ENCODE measurements at places on chromosomes 4 and X.

- DNase-seq = no peak
These were observed 45.1 kb downstream of the RHOH start for GRCh38 chr4:40241941-40242340.

DNA sequence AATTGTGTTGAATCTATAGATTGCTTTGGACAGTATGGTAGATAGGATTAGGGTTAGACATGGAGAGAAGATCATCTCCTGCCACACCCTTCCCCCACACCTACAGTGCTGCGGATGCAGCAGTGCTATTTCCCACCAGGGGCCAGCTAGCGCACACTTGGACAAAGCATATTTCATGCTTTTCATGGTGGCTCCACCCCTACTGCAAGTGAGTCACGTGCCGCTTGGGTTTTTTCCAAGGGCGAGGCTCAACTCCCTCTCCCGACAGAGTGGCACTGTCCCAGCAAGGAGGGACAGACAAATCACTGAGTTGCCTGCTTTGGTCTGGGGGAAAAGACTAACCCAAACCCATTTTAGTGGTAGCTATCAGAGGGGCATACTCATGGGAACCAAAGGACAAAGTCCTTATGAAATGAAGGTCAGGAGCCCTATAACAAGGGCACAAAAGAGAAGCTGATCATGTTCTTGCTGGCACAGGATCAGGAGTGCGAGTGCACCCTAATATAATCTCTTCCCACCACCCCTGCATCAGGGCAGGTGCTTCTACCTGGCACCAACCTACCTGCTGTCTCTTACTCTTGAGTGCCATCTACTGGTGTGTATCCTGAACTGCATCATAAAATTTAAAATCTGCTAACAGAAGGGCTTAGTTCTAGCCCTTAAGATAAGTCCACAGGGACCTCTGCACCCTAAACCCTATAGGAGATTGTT, 55.1 kb upstream of the PGAM4 start:
- peak; percentile 14 for DNase-seq

DNA sequence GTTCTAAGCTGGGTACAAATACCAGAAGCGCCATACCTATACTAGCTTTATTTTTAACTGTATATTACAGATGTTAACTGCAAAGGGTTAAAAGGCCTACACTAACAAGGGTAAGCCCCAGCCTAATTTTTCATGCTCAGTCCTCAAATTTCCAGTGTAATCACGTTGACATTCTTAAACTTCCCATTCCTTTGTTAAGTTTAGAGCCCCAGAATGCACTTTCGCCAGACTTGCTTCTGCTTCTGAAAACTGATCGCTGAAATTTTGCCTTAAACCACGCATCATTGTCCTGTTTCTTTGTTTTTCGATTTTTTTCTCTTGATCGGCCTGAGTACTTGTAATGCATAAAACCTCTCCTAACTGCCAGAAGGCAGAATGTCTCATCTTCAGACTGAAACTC, 2141.9 kb upstream of the AGA start:
- no peak for DNase-seq

GRCh38 chr4:165191348-165191656, 16.1 kb upstream of the KLHL2 start:
- no peak for DNase-seq

GRCh38 chr4:142725886-142726285, 120.2 kb downstream of the INPP4B start:
- no peak for DNase-seq

GRCh38 chr4:39037491-39037825, 5.2 kb upstream of the TMEM156 start:
- peak; percentile 18 for DNase-seq

DNA sequence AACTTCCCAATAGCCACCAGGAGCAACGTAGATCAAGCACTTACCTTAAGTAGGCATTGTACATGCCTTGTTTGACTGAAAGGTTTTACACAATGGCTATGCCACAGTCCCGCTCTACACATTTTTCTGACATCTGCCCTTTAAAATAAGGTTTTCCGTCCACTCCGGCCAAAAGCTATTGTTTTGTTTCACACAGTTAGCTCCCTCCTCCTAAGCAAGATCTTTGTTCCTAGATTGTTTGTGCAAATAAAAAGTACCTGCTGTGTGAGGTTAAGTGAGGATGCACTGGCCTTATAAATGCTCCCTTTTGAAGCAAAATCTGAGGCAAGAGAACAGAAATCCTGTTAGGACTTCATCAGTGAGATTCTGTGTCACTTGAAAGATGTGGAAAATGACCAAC, 11.8 kb downstream of the SCD5 start:
- DNase-seq = no peak

GRCh38 chr4:80393970-80394250, 58.4 kb downstream of the CFAP299 start:
- no peak for DNase-seq

- DNase-seq = peak; percentile 18
These were observed 6.6 kb downstream of the ANKRD17 start for GRCh38 chr4:73252001-73252400.

DNA sequence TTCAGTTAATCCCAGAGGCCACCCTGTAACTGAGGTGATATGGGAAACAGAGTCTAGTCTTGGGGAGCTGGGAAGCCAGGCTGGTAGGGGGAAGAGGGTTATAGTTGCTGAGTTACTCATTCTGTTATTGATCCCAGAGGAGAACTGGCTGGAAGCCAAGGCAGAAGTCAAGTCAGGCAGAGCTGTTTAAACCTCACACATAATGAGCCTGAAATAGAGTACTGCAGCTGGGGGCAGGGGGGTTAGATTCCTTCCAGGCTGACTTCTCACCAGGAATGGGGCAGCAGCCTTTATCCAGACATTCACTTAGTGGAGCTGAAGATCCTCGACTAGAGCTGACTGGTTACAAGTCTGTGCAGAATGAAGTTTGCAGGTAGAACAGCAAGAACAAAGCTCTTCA, 144.9 kb downstream of the C4orf33 start:
- DNase-seq = no peak

DNA sequence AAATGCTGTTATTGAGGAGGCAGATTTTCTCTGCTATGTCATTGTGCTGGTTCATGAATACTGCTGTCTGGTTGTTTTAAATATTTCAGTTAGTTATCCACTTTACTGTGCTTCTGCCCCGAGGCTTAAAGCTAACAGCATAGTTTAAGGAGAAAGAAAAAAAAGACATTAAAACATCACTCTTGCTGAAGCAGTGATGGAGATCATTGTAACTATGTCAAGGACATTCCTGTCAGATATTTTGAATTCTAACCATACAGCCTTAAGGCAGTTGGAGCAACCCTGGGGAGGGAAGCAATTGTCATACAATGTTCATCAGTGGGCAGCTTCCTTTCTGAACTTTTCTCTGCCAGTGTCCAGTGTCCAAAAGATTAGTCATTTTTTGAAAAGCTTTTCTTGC, 199.0 kb upstream of the DDX53 start:
- DNase-seq = peak; percentile 81

GRCh38 chrX:20968996-20969395, 405.2 kb upstream of the CNKSR2 start:
- peak; percentile 0 for DNase-seq

DNA sequence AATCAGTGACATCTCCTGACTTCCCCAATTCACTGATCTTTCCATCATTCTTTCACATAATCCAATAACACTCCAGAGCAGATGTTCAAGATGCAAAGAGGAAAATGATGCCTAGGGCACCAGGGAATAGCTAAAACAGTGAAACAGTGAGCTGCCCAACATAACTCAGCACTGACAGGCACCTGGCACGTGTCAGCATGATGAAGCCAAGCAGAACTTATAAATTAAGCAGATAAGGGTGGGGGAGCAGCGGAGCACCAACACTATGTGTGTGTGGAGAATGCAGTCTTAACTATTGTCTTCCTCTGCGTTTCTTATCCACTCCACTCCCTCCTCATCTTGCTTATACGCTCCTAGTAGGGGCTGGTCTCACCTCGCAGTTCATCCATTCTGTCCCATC, 89.4 kb downstream of the AMMECR1 start:
- DNase-seq = no peak

GRCh38 chr4:147815741-147816140, 83.9 kb downstream of the ARHGAP10 start:
- DNase-seq = no peak

DNA sequence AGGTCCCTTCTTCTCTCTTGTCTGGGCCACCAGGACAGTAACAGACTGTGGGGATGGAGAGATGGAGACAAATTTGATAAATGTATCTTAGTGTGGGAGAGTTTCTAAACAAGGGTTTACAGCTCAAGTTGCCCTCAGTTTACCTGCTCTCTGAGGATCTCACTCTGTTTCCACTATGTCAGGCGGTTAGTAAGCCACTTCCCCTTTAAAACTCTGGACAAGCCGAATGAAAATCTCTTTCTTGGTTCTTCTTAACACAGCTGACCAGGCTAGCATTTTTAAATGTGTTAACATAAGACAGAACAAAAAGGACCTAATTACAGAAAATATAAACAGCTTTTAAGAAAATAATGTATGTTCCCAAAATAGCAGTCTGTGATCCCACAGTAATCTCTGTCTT, 2.9 kb upstream of the SCARB2 start:
- DNase-seq = no peak

- DNase-seq = no peak
These were observed 1.3 kb downstream of the GALNTL6 start for GRCh38 chr4:171814545-171814944.

DNA sequence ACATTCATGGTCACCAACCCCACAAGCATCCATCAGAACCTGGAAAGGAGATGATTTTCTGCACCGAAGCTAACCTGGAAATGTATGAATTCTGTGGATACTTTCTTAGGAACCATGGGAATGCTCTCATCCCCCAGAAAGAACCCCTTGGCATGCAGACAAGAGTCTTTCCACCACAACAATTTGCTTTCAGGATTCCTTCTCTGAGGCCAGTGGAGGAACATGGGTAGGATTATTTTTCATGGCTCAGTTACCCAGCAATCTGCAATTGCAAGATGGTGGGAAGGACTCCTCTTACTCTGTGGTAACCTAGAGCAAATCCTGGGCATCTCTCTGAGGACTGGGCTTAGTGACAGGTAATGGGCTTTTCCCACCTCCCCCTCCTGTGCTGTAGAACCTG, 131.9 kb upstream of the MSX1 start:
- DNase-seq = peak; percentile 13

DNA sequence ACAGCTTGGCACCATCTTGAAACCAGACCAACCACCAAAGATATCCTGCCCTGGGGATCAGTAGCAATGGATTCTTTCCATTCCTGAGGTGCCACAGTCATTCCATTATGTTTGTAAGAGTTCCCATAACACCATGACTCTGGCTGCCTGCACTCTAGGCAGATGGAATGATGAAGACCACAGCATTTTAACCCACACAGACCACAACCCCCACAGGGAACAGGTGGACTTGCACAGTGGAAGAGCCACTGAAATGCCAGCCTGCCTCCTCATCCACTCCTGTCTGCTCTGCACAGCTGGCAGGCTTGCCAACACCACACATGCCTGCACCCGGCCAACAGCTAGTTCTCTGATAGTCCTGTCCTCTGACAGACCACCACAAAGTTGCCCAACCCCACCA, 2362.2 kb upstream of the AGA start:
- DNase-seq = no peak

DNA sequence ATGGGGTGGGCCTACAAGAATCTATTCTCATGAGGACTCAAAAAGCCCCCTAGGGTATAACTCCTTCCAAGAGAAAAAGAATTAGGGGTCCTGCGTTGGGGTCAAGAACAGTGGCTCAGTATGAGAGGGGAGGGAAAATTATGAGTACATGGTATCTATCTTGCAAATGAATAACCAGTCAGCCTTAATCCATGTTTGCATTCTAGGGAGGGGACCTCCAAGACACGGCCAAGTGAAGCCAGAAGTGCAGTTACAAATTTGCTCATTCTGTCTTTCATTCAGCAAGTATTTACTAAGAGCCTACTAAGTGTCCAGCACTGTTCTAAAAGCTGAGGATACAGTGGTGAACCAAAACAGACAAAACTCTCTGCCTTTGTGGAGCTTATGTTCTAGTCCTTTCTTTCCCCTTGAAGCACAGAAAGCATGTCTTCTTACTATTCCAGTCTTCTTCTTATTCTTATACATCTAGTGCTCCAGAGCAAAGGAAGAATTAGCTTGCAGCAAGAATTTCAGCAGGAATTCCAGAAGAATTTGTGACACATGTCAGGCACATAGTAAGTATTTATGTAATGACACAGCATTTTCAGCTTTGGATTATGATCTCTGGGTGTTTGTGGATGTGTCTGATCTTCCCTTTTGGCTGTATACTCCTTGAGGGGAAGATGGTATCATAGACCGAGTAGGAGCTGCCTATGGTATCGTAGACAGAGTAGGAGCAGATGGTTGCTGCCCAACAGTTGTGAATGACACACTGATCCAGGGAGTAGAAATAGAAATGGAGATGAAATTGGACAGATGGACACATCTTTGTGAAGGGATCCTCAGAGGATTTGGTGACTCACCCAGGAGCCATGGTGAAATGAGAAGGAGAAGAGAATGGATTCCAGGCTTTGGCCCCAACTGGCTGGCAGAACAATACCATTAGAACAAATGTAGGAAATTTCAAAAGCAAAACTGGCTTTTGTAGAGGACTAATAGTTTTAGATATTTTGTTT, 75.9 kb downstream of the COQ2 start:
- peak; percentile 92 for DNase-seq

DNA sequence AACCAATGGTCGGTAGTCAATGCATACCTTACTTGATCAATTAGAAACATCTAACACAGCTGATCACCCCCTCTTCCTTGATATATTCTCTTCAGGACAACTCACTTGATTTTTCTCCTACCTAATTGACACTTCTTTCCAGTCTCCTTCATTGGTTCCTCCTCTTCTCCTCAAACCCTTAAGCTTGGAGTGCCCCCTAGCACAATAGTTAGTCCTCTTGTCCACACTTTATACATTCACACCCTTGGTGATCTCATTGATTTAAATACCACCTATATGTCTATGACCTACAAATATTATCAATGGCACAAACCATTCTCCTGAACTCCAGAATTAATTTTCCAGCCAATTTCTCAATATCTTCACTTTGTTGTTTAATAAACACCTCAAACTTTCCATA, 724.0 kb downstream of the ADGRL3 start:
- DNase-seq = no peak

GRCh38 chr4:32145987-32146386, 1425.8 kb downstream of the PCDH7 start:
- no peak for DNase-seq

All from EH (cell line).